ENCODE measurements at places on chromosomes 2 and 18. TPM values are rescaled to one million over a fixed set of nuclear protein-coding genes. Genes with fewer than 3 reads are reported as not detected.
A peak's percentile ranks its signal among the peaks of the same experiment; 100 is the strongest.

- peak; percentile 44 for DNase-seq
These were observed 104.8 kb upstream of the TFPI start for GRCh38 chr2:187658952-187659525.

DNA sequence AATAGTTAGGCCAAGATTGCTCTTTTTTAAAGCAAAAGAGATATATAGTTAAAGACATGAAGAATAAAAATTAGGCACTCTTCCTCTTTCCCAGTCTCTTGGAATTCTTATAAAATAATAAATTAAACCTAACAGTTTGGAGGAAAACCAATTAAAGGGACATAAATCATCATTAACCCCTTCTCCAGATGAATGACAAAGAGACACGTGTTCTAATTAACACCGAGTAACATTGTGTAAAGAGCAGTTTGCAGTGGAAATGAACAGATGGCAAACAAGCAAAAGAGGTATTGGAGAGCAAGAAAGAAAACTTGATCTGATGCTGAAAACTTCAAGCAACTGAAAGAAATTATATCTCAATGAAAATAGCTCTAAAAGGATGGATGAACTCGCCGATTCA, 48.4 kb downstream of the BCL2 start:
- no peak for DNase-seq

DNA sequence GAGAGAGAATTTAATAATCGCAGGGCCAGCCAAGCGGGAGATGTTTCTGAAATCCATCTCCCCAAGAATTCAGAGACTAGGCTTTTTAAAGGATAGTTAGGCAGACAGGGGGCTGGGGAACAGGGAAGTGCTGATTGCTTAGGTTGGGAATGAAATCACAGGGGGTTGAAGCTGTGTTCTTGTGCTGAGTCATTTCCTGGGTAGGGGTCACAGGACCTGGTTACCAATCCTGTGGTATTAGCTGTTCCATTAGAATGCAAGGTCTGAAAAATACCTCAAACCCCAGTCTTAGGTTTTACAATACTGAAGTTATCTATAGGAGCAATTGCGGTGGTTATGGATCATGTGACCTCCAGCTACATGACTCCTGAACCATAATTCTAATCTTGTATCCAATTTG, 4.6 kb downstream of the SP140 start:
- peak; percentile 25 for DNase-seq

DNA sequence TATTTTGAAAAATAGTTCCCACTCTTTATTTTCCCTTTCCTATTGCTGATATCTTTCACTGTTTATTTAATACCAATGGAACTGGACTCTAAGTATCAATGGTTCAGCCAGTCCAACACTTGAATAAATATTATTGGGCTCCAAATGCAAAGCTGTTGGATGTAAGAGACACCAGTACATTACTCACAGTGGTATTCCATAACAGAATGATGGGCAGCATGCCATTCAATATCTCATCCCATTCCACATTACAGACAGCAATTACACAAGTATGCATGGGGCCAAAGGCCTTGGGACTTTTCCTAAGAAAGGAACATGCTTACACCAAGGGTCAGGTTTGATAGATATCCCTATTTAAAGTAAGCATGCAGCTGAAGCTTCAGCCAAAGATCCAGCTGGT, 231.9 kb downstream of the RND3 start:
- peak; percentile 46 for DNase-seq

SS18 gene
- total RNA-seq = 97.9 TPM

GTF2A1L gene
- total RNA-seq = 0.09 TPM

VAPA gene
- 261 TPM for total RNA-seq

HMSD gene
- not detected for total RNA-seq
